ENCODE measurements at places on chromosomes 3 and 15.
A peak's percentile ranks its signal among the peaks of the same experiment; 100 is the strongest.

GRCh38 chr3:149120051-149120972, 9.1 kb upstream of the HPS3 start:
- DNase-seq, result peak; percentile 78

- DNase-seq, result peak; percentile 2
These were observed 301.3 kb downstream of the IL20RB start for GRCh38 chr3:137259089-137259488.

DNA sequence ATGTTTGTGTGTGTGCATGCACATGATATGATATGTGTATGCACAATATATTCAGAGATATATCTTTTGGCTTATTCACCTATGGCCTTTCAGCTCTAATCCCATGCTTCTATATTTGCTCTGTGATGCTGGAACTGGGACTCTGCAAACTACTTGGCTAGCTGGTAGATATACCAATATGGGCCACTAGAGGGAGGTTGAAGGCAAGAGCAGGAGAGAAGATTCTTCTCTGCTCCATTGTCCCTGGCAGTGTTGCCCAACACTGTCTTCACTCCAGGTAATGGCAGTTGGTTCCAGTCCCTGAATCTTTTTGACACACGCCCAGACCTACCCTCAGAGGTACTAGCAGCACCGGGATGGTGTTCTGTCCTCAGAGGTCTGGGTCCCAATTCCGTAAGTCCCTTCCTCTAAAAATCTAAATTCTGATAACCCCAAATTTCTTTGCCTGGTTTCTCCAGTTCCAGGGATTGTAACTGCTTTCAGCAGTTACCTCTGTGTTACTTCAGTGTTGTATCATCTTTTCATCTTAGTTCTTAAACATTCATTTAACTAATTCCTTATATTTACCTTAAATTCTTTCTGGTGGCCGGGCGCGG, 44.7 kb downstream of the GTPBP8 start:
- DNase-seq, result peak; percentile 78

DNA sequence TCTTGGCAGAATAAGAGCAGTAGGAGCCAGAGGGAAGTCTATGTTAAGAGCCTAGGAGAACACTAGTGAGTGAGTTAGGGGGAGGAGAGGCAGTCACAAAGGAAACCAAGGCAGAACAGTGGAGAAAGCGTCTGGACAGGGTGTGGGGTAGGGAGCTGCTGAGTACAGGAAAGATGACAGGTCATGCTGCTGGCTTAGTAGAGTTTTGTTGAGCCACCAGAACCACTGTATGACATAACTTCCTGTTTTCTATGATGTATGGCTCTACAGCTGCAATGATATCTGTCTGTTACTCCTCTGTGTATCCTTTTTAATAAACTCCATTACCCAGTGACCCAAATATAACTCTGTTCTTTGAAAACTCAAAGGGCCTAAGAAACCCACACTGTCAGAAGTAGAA, 10.6 kb upstream of the STT3B start:
- no peak for DNase-seq

DNA sequence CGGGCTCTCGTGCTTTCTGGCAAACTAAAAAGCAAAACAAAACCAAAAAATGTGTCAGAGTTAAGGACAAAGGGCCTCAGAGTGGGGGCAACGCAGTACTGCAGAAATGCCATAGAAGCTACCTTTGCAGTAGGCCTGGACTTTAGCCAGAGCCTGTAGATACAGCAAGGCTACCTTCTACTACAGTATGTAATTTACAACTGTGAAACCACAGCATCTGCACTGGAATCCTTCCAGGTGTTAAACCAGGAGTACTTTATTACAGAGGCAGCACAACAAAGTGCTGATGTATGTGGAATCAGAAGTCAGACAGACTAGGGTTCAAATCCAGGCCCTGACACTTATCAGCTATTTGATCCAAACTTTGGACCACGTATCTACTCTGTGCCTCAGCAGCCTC, 34.9 kb downstream of the RUBCN start:
- DNase-seq, result no peak

GRCh38 chr3:190378240-190378891, 9.6 kb upstream of the CLDN16 start:
- DNase-seq, result peak; percentile 89

GRCh38 chr15:43531018-43531670, 13.7 kb downstream of the MAP1A start:
- no peak for DNase-seq

GRCh38 chr3:88385090-88385489, 235.3 kb downstream of the C3orf38 start:
- no peak for DNase-seq

DNA sequence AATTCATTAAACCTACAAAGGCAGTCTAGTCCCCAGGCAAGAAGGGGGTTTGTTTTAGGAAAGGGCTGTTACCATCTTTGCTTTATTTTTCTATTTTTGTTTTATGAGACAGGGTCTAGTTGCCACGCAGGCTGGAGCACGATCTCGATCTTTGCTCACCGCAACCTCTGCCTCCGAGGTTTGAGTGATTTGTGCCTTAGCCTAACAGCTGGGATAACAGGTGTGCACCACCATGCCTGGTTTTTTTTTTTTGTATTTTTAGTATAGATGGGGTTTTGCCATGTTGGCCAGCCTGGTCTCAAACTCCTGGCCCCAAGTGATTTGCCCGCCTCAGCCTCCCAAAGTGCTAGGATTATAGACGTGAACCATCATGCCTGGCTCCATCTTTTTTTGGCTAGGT, 4.9 kb downstream of the HIGD1A start:
- DNase-seq, result no peak

- no peak for DNase-seq
These were observed 64.2 kb upstream of the IL12A start for GRCh38 chr3:159924411-159924810.

DNA sequence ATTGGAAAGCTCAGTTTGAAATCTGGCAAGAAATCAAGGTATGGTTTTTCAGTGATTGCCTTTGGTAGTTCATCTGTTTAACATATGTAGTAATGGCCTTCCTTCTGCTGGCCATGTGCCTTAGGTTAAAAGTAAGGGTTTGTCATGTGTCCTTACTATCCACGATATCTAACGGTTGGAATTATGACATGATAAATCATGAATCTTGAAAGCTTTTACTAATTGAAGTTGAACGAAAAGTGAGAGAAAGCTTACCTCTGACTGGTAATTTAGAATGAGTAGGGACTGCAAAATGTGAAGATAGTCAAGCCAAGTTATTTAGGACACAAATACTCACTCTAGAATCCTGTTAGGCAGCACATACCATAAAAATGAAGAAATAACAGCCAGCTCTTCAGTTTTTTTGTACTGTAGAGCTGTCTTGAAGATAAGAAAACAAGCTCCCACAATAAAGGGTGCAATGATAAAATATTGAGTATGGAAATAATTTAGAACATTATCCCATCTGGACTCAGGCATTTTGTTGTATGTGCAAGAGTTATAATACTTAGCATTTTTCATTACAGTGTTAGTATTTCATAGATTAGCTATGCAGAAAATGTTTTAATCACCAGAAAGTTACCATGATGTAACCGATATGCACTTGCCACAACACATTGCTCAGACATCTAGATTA, 303.4 kb downstream of the ZNF385D start:
- peak; percentile 50 for DNase-seq

GRCh38 chr15:101537483-101538080, 48.1 kb upstream of the PCSK6 start:
- no peak for DNase-seq

DNA sequence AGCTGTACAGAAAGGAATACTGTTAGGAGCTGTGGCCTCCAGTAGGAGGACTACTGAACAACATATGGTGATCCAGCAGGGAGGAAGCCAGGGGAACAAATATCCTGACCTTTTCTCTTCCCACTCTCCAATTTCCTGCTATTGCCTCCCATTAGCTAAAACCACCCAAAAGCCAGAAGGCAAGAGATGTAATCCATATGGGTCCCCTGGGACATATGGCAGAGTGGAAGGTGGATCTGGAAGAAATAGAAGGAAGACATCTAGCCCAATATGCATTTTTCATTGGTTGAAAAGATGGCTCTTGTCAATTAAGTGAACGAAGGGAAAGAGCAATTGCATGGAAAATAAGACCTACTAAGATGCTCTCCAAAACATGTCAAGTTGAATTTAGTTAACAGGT, 167.2 kb downstream of the CNTN3 start:
- DNase-seq, result no peak

GRCh38 chr3:58130591-58130990, 80.2 kb downstream of the DNASE1L3 start:
- DNase-seq, result no peak

DNA sequence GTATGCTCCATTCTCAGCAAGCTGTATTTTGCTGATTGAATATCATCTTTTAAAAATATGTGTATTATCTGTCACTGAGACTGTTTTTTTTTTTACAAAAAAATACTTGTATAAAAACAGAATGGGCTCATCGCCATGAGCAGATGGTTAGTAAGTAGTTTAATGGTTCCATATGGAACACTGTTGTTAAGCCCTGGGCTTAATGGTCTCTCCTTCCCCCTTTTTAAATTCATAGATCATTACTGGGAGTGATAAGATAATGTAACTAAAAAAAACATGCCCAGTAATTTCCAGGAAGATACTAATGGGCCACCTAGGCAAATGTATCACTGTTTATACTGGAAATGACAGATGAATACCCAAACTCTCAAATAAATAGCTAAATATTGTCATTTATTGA, 95.3 kb upstream of the TPRG1 start:
- DNase-seq, result no peak

DNA sequence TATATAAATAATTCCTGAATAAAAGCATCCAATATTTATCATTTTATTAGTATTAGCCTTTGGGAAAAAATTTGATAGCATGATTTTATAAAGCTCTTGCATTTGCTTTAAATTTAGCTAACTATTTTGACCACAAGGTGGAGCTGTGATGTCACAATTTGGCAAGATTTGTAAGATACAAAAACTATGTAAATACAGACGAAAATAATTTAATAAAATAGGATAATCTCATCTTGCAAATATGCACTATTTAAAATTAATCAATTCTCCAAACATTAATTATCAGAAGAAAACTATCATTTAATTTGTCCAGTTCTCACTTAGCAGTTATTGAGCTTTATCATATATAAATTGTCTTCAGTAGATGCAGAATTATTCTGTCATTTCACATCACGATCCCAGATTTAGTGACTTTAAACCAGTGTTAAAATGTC, 95.4 kb downstream of the PLOD2 start:
- DNase-seq, result peak; percentile 67

DNA sequence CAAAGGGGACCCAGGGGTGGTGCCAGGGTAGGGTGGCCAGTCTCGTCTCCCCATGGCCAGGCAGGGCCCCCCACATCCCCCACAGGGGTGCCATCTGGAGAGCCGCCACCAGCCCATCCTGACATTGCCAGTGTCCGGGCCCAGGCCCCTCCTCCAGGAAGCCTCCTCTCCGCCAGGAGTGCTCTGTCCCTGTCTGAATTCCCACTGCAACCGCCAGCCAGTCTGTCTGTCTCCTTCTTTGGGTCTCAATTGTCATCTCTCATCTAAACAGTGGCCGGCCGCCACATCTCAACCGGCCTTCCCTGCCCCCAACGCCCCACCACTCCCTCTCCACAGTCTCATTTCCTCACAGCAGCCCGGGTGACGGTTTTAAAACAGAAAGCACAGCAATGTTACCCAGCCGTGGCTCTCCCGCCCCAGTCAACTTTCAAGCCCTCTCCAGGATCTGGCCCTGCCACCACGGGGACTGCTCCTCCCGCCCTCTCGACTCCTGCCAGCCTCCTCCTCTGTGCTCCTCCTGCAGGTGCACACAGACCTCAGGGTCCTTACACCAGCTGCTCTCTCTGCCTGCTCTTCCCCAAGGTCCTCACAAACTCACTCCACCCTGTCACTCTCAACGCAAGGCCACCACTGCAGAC, 57.0 kb downstream of the IQSEC1 start:
- DNase-seq, result peak; percentile 7

GRCh38 chr3:124384527-124384926, 345.7 kb upstream of the UMPS start:
- no peak for DNase-seq

- no peak for DNase-seq
These were observed 261.5 kb upstream of the COL8A1 start for GRCh38 chr3:99376926-99377325.

DNA sequence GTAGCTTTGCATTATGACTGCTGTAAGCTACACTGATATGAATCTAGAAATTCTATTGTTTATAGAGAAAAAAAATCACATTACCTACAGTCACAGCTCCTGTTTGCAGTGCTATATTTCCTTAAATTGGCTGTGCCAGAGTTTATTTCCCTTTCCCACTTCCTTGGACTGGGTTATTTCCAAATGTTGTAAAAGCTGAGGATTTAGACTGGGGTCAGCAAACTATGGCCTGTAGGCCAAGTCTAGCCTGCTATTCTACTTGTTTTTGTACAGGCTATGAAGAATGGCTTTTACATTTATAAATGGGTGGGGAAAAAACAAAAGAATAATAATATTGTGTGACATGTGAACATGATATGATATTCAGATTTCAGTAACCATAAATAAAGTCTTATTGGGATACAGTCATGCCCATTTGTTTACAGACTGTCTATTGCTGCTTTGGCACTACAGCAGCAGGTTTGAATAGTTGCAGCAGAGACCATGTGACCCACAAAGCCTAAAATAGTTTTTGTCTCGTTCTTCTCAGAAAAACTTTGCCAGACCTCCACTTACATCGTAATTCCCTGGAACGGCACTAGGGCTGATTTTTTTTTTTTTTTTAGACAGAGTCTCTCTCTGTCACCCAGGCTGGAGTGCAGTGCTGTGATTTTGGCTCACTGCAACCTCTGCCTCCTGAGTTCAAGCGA, 7.8 kb downstream of the GLDN start:
- peak; percentile 30 for DNase-seq

- no peak for DNase-seq
These were observed 8.0 kb downstream of the DNAJA4 start for GRCh38 chr15:78272316-78272715.

DNA sequence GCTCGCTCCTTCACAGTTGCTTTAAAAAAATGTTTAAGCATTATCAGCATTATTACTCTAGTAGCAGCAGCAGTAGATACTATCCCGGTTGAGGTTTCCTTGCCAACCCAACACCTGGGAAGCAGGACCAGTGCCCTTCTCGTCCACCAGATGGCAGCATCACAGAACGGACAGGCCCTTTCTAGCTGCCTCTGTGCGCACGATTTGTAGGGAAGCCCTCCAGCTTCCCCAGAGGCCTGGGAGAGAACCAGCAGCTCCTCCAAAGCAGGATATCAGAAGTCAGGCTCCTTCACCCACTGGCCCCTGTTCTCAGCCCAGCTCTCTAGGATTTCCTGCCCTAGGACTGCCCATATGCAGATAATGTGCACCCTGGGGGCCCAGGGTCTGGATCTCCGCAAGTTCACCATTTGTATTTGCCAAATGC, 16.8 kb upstream of the ESYT3 start:
- peak; percentile 91 for DNase-seq

GRCh38 chr3:52527039-52527731, 6.5 kb downstream of the NT5DC2 start:
- no peak for DNase-seq

DNA sequence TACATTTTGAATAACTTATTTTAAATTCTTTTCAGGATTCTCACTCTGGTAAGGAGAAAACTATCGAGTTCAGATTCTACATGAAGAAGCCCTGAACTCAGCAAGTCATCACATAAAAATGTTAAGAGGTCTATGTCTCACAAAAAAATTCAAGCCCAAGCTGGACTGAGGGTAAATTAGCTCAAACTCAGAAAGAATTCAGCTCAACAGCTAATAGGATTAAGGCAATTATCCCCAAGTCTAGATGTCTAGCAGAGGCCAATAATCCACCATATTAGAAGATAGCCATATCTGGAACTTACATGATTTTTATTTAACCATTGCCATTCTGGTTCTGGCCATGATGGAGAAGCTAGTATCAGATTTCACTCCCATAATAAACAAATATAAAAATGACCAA, 909.7 kb downstream of the PLOD2 start:
- DNase-seq, result no peak

- DNase-seq, result no peak
These were observed 386.5 kb upstream of the TPM1 start for GRCh38 chr15:62656071-62656470.
